IMR-90 (cell line): ENCODE measurements at places on chromosomes 13 and 19.

DNA sequence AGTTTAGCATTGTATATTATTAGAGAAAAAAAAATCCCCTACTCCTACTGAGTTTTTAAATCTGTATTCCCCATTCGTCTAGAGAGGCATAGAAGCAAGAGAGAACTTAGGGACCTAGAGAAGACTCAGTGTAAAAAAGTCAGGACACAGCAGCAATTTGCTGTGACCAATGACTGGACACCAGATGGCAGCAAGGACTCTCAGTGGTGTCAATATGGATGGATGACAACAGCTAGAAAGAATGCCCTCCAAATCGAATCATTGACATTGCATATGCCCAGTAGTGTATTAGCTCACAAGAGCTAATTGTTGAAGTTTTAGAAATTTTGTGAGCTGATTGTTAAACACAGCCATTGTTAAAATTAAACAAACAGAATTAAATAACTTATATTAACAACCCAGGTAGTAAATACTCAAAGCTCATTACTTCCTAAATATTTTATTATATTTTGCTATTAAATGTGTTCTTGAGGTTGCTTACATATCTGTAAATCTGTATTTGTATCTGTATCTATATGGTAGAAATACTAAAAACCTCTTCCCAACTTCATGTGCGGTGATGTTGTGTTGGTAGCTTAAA, 43.9 kb downstream of the SIAH3 start:
- peak; percentile 17 for DNase-seq

DNA sequence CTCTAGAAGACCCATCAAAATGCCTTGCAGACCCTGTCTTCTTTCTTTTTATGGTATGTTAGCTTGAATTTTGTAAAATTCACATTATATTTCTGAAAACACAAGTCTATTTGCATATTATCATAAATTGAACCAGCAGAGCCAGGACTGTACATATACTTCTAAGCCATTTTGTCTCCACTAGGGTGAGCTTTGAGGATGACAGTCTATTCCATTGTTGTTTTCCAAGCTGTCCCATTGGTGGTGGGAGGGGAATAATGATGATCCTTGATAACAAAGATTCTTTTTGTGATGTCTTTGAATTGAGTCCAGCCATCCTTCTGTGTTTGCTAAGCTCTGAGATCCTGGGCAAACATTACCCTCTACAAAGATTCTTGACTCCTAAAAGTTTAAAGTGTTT, 359.3 kb upstream of the PCDH20 start:
- no peak for DNase-seq

GRCh38 chr19:3969435-3970312, 1.2 kb downstream of the DAPK3 start:
- peak; percentile 82 for DNase-seq

GRCh38 chr13:27495551-27495950, 45.2 kb upstream of the MTIF3 start:
- no peak for DNase-seq

DNA sequence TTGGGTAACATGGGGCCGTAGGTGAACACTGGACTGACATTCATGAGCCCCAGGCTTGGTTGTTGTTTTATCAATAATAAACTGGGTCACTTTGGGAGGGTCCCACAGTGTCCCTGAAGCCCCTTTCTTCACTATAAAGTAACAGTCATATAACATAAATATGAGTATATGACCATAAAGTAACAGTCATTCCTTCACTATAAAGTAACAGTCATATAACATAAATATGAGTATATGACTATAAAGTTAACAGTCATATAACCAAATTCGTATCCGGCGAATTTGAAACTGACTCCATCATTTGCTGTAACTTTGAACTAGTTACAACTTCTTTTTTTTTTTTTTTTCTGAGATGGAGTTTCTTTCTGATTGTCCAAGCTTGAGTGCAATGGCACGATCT, 210.3 kb downstream of the KATNAL1 start:
- no peak for DNase-seq

GRCh38 chr19:645912-646778, 6.5 kb downstream of the FGF22 start:
- DNase-seq = no peak

- peak; percentile 91 for DNase-seq
These were observed 1.4 kb downstream of the RASA3 start for GRCh38 chr13:114130837-114131582.

DNA sequence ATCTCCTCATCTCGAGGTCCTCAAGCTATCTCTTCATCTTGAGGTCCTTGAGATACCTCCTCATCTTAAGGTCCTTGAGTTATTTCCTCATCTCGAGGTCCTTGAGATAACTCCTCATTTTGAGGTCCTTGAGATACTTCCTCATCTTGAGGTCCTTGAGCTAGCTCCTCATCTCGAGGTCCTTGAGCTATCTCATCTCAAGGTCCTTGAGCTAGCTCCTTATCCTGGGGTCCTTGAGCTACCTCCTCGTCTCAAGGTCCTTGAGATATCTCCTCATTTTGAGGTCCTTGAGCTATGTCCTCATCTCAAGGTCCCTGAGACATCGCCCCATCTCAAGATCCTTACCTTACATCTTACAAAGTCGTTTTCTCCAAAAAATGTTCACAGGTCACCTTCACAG, 18.7 kb downstream of the VAV1 start:
- no peak for DNase-seq

GRCh38 chr19:44664976-44665375, 6.3 kb upstream of the CEACAM19 start:
- DNase-seq = no peak

- no peak for DNase-seq
These were observed 39.3 kb downstream of the ZNF44 start for GRCh38 chr19:12255372-12255771.

GRCh38 chr19:4064149-4064495, 2.6 kb downstream of the ZBTB7A start:
- peak; percentile 37 for DNase-seq

DNA sequence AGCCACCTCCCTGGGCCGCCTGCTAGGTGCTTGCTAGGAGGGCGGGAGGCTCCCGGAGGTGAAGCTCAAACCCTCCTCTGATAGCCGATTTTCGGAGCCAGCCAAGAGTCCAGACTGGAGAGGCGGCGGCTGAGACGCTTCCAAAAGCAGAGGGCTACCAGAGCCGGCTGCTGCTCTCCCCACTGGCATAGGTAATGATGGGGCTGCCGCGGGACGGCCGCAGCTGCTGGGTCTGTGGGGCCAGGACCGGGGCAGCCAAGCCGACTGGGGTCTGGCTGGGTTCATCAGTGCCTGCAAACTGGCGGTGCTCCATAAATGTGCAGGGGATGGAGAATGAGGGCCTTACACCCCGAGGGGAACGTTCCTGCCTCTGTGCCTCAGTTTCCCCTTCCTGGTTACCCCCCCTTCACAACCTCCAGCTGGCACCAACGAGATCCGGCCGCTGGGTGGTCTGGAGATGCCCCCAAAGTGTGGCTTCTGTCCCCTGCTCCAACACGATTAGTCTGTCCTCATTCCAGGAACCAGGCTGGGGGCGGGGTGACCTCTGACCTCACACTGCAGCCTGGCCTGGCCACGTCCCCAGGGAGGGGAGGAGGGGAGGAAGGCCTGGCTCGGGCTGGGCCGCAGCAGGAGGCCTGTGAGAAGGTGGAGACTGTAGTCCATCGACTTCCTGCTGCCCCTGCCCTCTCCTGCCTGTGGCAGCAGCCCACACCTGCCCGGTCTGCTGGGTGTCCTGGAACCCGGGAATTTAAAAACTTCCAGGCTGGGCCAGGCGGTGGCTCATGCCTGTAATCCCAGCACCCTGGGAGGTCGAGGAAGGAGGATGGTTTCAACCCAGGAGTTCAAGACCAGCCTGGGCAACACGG, 3.8 kb upstream of the WDR18 start:
- no peak for DNase-seq

DNA sequence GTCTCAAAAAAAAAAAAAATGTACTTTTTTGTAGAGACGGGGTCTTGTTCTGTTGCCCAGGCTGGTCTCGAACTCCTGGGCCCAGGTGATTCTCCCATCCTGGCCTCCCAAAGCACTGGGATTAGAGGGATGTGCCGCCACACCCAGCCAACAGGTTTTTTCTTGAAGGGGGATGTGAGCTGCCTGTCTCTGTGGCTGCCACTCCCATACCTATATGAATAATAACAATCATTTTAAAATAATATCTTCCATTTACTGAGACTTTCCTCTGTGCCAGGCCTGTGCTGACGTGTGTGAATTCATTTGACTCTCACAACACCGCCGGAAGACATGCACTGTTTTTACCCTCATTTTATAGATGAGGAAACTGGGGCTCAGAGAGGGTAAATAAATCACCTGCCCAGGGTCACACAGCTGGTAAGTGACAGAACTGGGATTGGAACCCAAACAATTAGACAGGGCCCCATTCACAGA, 7.2 kb upstream of the BCL3 start:
- no peak for DNase-seq

- no peak for DNase-seq
These were observed 8.8 kb upstream of the GPC6 start for GRCh38 chr13:93217721-93218261.

GRCh38 chr13:110242615-110243014, 64.3 kb downstream of the COL4A1 start:
- DNase-seq = no peak

GRCh38 chr13:95858286-95859075, 181.5 kb downstream of the DNAJC3 start:
- peak; percentile 55 for DNase-seq

DNA sequence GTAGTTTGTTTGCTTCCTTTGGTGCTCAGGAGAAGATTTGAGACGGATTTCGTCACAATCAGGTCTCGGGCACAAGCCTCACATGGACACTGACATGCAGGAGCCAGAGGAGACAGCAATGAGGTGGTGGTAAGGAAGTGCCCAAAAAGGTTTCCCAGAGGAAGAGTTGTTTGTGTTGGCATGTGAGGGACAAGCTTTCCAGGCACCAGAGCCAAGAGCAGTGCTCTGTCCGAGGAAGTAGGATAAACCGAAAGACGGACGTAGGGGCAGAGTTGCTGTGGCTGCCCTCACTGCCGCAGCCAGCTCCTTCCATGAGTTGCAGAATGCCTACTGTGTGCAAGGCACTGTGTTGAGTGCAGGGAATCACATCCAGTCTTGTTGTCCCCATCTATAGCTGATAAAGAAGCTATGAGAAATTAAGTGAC, 27.7 kb downstream of the SAE1 start:
- DNase-seq = no peak

DNA sequence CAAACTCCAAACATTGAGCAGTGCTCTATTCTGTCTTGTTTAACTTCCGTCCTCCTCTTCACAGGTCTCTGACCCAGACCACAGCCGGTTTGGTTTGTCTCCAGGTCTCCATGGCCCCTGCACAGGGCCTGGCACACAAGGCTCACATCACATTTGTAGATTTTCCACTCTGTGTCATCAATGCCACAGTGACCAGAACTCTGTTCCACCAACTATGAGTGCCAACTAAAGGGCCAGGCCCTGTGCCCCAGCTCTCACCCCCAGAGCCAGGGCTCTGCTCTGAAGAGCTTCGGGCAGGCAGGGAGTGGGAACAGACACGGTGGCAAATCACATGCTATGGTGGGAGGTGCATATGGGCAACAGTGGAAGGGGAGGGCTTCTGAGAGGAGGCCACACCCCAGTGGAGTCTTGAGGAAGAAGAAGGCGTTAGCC, 16.0 kb downstream of the SMG9 start:
- no peak for DNase-seq

DNA sequence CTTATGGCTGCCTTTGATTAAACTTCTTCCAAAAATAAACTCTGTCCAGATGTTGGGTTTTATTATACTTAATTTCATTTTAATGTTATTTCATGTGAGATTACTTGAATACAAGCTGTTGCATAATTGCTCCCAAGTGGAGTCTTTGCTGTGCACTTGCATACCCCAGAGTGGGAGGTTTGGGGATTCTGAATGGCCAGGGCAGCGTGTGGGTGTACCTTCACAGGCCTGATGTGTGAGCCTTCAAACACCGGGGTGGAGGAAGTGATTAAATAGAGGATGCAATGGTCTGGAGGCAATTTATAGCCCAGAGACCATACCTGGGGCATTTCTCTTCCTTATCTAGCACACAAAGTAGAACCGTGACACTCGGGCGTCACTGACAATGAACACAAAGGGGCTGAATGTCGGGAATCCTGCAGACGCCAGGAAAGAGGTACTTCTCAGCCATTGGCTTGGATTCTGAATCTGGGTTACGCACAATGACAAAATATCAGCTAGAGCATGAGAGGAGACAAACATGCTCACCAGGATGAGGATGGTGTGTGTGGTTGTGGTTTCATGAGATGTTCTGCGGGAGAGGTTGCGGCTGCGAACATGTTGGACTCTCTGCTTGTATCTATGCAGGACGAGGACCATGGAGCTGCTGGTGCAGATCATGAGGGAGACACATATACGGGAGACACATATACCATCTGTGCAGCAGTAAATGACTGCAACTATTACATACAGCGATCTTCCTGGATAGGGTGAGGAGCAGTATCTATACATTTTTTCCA, 7.1 kb upstream of the LILRA5 start:
- DNase-seq = no peak

GRCh38 chr13:95793018-95793555, 116.1 kb downstream of the DNAJC3 start:
- DNase-seq = no peak

GRCh38 chr19:13370948-13371347, 135.3 kb downstream of the CACNA1A start:
- DNase-seq = no peak

- DNase-seq = peak; percentile 2
These were observed 213.7 kb downstream of the SLITRK5 start for GRCh38 chr13:87884884-87885283.

DNA sequence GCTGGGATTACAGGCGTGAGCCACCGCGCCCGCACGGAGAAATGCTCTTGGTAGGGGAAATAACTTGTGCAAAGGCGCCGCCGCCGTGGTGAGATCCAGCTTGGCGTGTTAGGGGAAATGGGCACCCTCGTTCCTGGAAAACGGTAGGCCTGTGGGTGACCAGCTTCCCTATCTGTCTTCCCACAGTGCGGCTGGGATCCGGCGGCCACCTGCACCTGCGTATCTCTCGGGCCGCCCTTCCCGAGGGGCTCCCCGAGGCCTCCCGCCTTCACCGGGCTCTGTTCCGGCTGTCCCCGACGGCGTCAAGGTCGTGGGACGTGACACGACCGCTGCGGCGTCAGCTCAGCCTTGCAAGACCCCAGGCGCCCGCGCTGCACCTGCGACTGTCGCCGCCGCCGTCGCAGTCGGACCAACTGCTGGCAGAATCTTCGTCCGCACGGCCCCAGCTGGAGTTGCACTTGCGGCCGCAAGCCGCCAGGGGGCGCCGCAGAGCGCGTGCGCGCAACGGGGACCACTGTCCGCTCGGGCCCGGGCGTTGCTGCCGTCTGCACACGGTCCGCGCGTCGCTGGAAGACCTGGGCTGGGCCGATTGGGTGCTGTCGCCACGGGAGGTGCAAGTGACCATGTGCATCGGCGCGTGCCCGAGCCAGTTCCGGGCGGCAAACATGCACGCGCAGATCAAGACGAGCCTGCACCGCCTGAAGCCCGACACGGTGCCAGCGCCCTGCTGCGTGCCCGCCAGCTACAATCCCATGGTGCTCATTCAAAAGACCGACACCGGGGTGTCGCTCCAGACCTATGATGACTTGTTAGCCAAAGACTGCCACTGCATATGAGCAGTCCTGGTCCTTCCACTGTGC, 2.4 kb downstream of the GDF15 start:
- DNase-seq = no peak

GRCh38 chr19:46025835-46026234, 3.0 kb upstream of the PGLYRP1 start:
- no peak for DNase-seq

- DNase-seq = no peak
These were observed 1.1 kb upstream of the GRTP1 start for GRCh38 chr13:113364901-113365582.

- no peak for DNase-seq
These were observed 1523.2 kb downstream of the UQCRFS1 start for GRCh38 chr19:27689734-27690241.
